ENCODE measurements at places on chromosomes 16 and 17.

DNA sequence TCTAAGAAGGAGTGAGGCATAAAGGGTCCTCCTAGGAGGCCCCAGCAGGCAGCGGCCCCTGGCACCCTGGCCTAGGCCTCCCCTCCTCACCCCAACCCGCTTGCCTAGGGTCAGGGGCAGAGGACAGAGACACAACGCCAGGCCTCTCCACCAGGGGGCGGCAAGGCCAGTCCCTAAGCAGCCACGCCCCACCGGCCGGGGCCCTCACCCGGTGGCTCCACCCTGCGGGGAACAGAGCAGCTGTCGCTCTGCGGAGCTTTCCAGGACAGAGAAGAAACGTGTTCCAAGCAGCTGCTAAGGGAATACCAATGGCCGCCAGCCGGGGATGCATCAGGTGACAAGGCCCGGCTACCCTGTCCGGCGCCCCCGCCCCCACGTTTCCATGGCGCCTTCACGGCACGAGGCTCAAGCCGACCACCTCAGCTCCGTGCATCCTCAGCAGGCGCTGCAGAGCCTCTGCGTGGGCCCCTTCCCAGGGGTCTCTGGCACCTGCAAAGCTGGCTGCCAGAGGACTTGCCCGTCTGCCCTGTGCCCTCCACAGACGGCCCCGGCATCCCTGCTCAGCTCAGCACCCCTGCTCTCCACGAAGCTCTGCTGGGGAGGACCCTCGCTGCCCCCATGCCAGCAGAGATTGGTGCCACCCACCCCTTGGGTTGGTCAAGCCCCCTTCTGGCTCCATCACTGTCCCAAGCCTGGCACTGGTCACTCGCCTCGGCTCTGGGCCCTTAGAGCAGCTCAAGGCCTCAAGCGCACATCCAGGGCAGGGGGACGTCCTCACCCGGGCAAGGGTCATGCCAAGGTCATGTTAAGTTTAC lies 5.6 kb downstream of the ZNF598 start:
- peak; percentile 93 for DNase-seq

- DNase-seq, result no peak
Measured at GRCh38 chr17:81888988-81889595, 2.3 kb downstream of the ALYREF start.

DNA sequence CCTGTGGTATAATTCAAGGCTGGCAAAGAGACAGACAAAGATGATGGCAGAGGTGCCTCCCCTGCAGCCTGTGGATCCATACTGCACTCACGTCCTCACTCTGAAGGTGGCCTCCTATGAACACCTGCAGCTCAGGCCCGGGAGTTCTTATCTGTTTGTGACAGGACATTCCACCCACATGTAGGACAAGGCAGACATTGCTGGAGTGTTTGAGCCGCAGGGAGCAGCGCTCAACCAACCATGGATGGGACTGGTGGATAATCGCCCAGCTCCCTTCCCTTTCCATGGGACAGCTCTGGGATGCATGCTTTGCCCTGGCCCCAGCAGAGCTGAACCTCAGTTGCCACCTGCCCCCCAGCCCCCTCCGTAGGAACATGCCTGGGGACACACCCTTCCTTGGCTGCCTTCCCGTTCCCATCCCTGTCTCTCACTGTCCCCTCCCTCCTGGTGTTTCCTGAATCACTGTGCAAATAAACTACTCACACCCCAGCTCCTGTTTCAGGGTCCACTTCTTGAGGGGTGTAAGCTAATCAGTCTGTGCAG lies 22.2 kb downstream of the ITPRIPL2 start:
- peak; percentile 48 for DNase-seq

DNA sequence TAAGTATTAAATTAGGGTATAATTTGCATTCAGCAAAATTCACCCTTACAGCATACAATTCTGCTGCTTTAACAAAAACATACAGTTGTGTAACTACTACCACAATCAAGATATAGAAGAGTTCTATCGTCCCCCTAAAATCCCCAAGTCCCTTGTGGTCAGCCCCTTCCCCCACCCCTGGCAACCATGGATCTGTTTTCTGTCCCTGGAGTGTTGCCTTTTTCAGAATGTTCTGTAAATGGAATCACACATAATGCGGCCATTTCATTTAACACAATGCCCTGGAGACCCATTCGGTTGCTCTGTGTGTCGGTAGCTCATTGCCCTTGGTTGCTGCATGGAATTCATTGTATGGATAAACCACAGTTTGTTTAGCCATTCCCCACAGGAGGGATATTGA lies 190.2 kb downstream of the IRX5 start:
- no peak for DNase-seq

GRCh38 chr17:3539881-3540540 lies 17.6 kb downstream of the TRPV3 start:
- no peak for DNase-seq

DNA sequence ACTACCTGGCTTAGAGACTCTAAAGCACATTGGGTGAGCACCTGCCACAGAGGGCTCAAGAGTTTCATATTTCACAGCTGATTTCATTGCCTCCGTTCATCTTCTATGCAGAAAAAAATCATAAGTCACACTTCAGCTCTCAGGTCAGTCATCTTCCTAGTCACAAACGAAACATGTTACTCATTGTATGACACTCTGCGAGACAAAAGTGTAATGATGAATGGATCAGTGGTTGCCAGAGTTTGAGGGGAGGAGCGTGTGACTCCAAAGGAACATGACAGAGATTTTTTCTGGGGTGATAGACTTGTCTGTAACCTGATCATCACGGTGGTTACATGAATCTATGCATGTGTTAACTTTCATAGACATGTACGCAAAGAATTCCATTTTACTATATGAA lies 195.2 kb upstream of the CNTNAP4 start:
- DNase-seq, result no peak

GRCh38 chr17:75380750-75381149 lies 24.7 kb downstream of the GRB2 start:
- no peak for DNase-seq

- DNase-seq, result no peak
Measured at GRCh38 chr16:67084345-67085028, 25.3 kb upstream of the PHAF1 start.

- DNase-seq, result no peak
Measured at GRCh38 chr16:82506692-82507670, 119.8 kb upstream of the CDH13 start.

- no peak for DNase-seq
Measured at GRCh38 chr16:87276091-87276701, 41.0 kb downstream of the C16orf95 start.

- peak; percentile 82 for DNase-seq
Measured at GRCh38 chr16:30112197-30113030, 923 bp downstream of the GDPD3 start.

- no peak for DNase-seq
Measured at GRCh38 chr17:67489273-67489672, 112.2 kb downstream of the PITPNC1 start.

DNA sequence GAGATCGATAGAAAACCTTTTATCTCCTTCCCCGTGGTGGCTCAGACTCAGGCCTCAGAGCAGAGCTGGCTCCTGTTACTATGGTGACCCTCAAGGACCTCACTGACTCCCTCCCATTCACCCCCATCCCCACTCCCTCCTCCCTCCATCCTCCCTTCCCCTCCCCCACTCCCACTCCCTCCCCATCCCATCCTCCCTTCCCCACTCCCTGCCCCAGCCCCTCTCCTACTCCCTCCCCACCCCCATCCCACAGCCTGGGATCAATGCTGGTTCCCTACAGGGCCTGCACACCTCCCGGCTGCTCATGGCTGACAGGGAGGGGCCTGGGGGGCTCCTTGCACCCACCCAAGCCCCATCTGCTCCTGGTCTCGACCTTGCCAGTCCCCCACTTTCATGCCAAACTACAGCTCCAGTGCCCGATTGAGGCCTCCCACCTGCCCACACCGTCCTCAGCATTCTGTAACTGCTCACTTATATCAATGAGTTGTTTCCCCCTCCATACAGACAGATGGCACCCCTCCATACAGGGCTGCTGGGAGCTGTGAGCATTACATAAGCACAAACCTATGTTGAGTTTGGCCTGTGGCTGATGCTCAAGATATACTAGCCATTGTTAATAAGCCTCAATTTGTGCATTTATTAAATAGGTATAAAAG lies 11.6 kb upstream of the RAI1 start:
- DNase-seq, result no peak

DNA sequence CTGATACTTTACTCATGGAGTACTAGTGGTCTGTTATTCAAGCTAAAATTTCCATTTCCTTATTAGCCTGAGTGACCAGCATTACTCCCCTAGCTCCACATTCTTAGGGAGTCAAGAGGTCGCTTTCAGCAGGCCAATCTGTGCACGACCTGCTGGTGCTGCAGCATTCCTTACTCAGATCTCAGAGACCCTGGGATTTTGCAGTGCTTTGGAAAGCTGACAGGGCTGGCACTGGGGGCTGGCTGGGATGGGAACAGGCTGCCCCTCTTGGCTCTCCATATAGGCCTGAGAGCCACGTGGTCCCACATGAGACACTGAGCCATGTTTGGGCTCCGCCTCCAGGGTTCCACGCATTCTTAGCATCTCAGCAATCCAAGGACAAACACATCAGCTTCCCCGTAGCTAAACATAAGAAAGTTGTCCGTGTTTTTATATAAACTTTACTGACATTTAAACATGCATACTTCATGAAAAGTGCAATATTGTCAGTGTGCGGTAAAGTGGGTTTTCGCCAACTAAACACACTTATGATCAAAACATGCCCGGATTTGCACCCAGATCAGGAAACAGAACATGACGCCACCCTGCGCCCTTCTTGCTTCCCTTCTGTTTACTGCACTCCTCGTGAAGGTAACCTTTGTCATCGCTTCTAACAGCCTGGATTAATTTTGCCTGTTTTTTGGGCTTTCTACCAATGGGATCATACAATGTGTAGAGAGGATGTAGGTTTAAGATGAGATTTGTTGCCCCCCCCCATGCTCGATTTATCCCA lies 254.5 kb upstream of the CACNG5 start:
- no peak for DNase-seq

DNA sequence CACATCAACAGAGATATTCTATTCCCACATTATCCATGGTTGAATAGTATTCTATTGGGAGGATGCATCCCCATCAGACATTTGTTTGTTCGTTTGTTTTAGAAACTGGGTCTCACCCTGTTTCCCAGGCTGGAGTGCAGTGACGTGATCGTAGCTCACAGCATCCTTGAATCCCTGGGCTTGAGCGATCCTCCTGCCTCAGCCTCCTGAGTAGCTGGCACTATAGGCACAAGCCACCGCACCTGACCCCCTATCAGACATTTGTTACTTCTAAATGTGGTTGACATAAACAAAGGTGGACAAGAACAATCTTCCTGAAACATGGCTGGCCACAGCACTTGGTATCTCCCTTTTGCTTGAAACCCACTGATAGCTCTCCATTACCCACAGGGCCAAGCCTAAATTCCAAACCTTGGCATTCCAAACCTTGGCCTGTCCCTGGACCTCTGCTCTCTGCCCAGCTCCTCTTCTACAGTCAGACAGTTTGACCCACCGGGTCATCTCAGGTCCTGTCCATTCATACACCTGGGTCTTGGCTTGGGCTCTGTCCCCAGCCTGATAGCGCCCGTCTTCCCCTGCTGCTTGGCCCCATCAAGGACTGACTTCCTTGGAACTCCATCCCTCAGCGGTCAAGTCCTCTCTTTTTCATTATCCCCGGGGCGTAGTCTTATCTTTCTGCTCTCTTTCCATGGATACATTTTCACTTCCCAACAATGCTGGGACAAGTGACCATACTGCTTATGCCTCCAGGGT lies 1.5 kb upstream of the PRR29 start:
- DNase-seq, result no peak

- DNase-seq, result no peak
Measured at GRCh38 chr17:49382556-49382955, 20.5 kb upstream of the ZNF652 start.

DNA sequence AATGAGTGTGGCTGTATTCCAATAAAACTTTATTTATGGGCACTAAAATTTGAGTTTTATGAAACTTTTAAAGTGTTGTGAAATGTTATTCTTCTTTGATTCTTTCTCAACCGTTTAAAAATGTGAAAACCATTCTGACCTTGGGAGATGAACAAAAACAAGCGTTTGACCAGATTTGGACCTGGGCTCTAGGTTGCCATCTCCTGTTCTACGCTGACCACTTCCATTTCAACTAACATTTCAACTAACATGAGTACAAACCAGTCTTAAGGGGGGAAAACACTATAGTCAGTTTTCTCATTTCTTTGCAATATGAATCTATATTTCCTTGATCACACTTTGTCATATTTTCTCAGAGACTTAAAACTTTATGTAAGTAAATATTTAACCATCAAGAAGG lies 118.4 kb upstream of the IRX5 start:
- DNase-seq, result peak; percentile 23

- no peak for DNase-seq
Measured at GRCh38 chr16:11355862-11356261, 10.6 kb downstream of the RMI2 start.

GRCh38 chr17:53234138-53234537 lies 588.6 kb upstream of the KIF2B start:
- no peak for DNase-seq

DNA sequence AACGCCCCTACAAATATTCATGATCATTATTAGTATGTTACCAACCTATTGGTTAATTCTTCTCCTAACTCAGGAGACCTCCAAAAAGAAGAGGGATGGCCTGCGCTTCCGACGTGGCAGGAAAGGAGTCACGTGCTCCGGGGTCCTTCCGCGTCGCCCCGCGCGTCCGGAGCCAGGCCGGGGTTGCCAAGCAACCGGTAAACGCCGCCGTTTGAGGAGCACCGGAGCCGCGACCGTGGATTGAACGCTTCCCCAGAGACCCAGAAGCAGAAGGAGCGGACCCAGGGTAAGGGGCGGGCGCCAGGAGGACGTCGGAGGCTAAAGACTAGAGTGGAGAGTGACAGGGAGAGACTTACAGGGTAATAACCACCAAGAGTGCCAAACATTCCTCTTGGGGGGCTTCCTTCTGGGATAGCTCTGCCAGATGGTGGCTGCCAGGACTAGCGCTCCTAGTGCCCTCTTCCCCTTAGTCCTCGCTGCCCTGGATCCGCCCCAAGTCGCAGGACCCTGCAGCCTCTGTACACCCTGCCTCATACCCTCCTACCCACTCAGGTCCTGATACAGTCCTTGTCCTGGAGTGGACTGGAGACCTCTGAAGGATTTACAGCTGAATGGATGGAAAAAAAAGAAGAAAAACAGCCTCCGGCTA lies at the start of gene DNAI2:
Gene DNAI2, plus strand, starts transcription at position 175 of the 649 bp plus-strand sequence. CDS start 7,584 bp downstream, outside the sequence.
- DNase-seq, result no peak

- no peak for DNase-seq
Measured at GRCh38 chr16:62224646-62225209, 188.5 kb upstream of the CDH8 start.

- no peak for DNase-seq
Measured at GRCh38 chr16:55628306-55628968, 27.4 kb upstream of the SLC6A2 start.

- no peak for DNase-seq
Measured at GRCh38 chr16:8549843-8550412, 40.4 kb downstream of the TMEM114 start.

DNA sequence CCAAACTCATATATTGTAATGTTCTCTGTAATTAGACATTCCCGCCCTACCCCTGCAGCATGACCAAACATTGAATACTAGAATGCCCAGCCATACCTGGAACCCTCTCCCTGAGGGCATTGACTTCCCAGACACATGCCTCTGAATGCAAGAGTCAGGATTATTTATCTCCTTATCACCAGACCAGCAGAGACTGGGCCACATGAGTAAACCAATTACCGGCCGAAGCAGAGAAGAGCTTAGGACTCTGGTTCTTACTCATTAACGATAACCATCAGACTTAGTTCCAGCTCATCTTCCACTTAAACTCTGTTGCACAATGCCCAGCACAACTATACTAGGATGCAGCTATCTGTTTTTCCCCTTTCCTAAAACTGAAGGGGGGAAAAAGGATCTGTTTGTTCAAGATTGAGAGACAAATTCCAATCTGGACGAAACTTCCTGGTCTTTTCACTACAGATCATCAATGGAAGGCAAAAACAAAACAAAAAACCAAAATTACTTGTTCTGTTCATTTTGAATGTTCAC lies 88.2 kb upstream of the CORO6 start:
- DNase-seq, result peak; percentile 81

Measured in AG20443 (cell line).